SIG-M5 (cell line): ENCODE measurements at places on chromosomes 4 and X.

DNA sequence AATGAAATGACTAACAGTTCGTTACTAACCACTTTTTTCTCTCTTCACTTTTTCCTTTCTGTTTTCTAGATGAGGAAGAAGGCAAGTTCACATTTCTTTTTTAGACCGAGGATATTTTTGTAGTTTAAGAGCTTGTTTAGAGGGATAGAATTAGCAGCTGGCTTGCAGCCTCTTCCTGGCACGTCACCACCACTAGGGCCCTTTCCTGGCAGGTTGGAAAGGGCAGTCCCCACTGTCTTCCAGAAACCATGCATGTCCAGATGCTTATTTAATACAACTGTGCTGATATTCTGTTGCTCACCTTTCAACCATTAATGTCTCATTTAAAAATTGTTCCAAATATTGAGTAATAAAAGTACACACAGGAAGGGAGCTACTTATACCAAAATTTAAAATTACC, 209.5 kb upstream of the PACRGL start:
- DNase-seq, result no peak

GRCh38 chr4:129526812-129527211, 430.9 kb downstream of the C4orf33 start:
- no peak for DNase-seq

DNA sequence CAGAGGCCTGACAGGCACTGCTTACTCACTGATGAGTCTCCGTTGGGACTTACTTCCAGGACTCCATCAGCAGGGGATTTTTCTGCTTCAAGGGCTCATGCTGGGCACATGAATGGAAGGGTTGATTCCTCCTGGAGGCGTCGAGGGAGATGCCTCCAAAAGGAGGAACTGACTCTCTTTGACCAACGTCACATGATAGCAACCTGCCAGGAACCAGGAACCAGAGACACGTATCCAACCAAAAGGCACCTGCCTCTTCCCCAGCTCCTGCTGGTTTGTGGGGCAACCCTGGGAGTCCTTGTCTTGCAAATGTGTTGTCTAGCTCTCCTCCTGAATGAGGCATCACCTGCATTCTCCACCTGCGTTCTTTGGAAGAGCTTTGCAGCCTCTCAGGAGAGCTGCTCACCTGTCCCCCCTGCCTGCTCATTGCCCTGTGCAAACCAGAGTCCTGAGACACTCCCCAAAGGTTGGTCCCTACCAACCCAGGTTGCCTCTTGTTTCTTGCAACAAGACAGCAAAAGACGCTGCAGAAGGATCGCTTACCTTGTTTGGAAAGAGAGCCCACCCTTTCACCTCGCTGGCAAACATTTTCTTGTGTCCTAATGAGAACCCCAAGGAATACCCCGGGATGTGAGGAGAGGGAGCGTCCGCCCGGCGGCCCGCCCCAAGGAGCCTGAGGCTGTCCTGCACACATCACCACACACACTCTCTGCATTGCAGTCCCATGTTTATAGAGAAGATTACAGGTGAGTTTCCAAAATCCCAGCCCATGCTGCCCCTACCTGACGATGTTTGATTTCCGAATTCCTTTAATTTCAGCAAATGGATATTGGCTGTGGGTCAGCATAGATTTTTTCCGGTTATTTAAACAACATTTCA, 30.5 kb upstream of the SHOX start:
- no peak for DNase-seq

- no peak for DNase-seq
Measured at GRCh38 chr4:5206016-5206790, 154.9 kb downstream of the STK32B start.

DNA sequence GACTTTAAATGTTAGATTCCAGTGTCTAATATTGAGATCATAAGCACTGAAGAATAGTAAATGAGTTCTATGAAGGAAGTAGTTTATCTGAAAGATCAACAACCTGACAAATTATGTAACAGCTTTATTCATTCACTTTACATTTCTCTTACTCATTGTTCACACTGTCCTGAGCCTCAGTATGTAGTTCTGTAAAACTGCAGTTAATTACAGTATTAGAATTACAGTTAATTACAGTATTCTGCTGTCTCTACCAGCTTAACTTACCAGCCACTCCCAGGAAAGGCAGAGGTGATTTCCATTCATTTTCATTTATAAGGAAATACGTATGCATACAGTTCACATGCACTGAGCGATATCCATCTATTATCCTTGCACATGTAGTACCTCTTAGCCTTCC, 32.7 kb downstream of the NFKB1 start:
- no peak for DNase-seq

- no peak for DNase-seq
Measured at GRCh38 chr4:33134366-33134765, 2414.2 kb downstream of the PCDH7 start.

- no peak for DNase-seq
Measured at GRCh38 chr4:7126981-7127380, 59.1 kb upstream of the GRPEL1 start.

GRCh38 chr4:168879188-168879587, 130.9 kb downstream of the CBR4 start:
- no peak for DNase-seq

GRCh38 chr4:7160951-7161440, 31.3 kb upstream of the SORCS2 start:
- DNase-seq, result no peak

DNA sequence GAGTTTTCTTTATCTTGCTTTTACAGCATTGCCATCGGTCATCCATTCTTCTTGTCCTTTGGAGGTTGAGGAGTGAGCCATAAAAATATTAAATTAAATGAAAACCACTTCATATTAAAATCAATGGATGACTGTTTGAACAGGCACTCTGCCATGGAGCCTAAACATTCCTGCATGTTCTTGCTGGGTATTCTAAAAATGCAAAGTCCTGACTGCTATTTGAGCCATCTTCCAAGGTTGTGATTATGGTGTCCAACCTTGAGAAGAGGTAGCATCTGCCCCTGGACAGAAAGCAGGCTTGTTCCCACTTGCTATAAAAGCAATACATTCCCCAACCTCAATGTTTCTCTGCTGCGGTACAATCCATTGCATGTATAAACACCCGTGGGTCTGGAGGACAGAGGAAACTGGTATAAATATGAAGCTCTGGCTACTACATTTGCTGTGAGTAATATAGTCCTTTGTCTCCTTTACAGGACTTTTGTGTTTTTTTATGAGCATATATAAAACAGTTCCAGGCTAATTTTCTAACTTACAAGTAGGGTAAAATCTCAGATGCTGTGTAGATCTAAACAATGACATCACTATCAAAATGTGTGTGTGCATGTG, 70.9 kb upstream of the FAT4 start:
- no peak for DNase-seq

- no peak for DNase-seq
Measured at GRCh38 chr4:56463711-56464110, 3.7 kb upstream of the SRP72 start.

DNA sequence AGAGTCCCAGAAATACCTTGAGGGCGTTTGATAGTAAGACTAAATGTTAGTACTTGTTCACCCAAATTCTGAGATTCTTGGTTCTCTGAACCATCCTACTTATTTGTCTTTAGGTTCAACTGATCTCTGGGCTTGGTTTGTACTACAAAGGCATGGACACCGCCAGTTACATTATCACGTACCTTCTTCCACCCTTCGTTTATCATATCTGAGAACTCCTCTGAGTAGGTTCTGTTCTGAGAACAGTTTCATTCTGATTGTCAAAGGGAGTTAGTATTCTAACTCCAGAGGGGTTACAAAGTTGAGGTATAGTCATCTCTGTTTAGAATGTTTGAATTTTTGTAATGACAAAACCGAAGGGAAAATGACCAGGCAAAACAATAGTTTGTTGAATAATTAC, 19.3 kb downstream of the ZFX start:
- DNase-seq, result no peak

- no peak for DNase-seq
Measured at GRCh38 chrX:38879631-38880220, 78.5 kb downstream of the MID1IP1 start.

DNA sequence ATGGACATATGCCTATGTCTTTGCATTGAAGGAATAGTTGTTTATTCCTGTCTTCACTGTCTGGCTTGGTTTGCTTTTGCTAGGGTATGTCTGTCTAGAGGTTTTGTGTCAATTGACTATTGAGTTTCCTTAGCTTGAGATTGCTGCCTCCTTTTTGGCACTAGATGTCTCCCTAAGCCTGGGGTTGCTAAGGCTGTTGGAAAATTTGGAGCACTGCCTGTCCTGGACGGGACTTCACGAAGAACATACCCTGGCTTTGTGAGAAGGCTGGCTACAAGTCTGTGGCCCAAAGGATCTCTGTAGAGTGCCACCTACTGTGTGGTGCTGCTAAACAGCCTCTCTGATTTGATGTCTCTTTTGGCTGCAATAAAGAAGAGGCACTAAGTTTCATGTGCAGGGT, 183.8 kb upstream of the NUDT10 start:
- no peak for DNase-seq

DNA sequence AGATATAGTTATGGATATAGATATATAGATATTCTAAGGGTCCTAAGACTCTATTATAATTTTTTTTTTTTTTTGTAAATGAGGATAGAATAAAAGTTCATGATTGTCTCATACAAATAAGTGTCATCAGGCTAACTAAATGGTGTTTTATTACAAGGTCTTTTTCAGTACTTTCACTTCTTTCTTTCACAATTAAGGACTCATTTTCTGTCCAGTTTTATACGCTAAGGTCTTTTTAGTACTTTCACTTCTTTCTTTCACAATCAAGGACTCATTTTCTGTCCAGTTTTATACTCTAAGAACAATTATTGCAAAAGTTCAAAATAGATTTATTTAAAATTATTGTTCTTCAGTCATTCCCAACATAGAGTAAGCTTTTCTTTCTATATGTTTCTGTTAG, 32.7 kb downstream of the RUFY3 start:
- peak; percentile 36 for DNase-seq

GRCh38 chr4:147481577-147482109, 746 bp downstream of the EDNRA start:
- DNase-seq, result no peak

GRCh38 chrX:134158821-134159512, 78.0 kb upstream of the CCDC160 start:
- DNase-seq, result no peak

DNA sequence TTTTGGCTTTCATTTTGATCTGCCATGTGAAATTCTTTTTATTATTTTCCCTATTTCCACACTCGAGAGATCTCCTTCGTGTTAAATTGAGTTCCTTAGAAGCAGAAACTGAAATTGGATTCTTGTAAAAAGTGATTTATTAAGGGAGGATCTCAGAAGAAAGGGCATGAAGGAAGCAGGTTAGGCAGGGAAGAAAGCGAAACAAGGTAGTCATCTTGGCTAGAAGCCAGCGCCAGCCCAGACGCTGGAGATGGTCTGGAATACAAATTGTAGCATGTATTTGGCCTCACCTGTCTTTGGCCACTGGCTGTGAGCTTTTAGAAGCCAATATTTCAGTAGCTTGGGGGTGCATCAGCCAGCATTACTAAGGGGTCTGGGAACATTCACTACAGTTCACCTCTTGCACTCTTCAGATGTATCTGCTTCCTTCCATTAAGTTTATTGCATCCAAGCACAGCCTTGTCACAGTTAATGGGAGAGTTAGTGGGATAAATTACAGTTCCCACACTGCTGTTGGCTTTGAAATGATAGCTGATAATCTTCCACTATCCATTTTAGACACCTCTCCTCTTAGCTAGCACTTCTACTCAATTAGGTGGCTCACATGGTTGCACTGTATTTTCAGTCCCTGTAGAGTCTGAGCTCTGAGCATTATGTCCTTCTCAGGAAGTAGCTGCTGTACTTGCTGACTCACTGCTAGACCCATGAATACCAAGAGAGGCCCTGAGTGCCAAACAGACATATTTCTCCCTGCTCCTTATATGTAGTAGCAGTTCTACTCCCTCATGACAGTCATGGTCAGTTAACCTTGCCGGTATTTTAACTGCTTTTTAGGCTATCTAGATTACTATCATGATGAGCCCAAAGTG, 14.6 kb downstream of the GRXCR1 start:
- no peak for DNase-seq

GRCh38 chrX:2710041-2710840, 19.1 kb downstream of the CD99 start:
- DNase-seq, result no peak

DNA sequence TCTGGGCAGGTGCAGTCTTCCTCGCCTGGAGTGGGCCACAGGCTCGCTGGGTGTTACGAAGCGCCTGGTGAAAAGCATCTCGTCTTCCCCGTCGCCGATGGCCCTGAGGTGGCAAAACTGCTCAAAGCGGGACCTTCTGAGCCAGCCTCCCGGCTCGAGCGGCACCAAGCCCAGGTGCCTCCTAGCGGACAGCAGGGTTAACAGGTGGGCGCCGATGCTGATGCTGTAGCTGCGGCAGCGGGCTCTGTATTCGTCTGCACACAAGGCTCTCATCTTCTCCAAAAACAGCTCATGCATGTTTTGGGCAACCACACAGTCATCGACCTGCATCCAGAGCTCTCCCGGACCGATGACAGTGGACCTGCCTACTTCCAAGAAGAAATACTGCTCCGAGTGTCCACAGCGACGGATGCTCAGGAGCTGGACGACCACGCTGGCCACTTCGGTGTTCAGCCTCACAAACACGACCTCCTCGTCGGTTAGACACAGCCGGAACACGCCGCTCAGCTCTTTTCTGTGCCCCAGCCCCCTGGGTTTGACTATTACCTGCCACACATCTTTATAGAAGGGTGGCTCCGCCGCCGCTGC, 1.2 kb downstream of the IRS4 start:
- DNase-seq, result no peak

- DNase-seq, result no peak
Measured at GRCh38 chrX:48971249-48972219, at the start of gene KCND1. Gene KCND1, minus strand, starts transcription at chrX:48971844. Its CDS starts 1,573 bp downstream, at chrX:48970271.

DNA sequence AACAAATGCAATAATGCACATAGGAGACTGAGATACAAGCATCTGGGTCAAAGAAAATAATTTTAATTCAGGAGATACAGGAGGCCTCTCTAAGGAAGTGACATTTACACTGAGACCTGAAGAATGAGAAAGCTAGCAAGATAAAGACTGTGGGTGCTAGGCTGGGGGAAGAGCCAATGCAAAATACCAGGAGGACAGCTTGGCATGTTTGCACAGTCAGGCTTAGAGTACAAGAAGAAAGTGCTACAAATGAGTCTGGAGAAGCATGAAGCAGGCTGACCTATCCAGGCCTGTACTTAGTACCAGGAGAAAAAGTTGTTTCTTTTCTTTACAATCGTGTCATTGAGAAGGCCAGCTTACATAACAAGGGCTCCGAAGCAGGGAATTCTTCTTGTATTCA, 56.9 kb downstream of the GABRB1 start:
- DNase-seq, result no peak

- DNase-seq, result no peak
Measured at GRCh38 chr4:140757232-140757630, 1.0 kb upstream of the TBC1D9 start.

- no peak for DNase-seq
Measured at GRCh38 chr4:64409300-64409699, at the start of gene TECRL. Gene TECRL, minus strand, starts transcription at chr4:64409450. Its CDS starts 99 bp downstream, at chr4:64409351.
